Smooth muscle cell of the pulmonary artery (primary cell): ENCODE measurements at places on chromosomes 5 and 9. TPM values are rescaled to one million over a fixed set of nuclear protein-coding genes. Genes with fewer than 3 reads are reported as not detected.

TMEM161B gene
- 11.5 and 11.9 TPM in 2 replicates for total RNA-seq

SPINK7 gene
- not detected in 2 replicates for total RNA-seq

BHMT2 gene
- 3.1 and 6.4 TPM in 2 replicates for total RNA-seq

CTXN3 gene
- not detected in 2 replicates for total RNA-seq

LRRC8A gene
- 57.5 and 76.5 TPM in 2 replicates for total RNA-seq

TMEM252 gene
- not detected in 2 replicates for total RNA-seq

SPINK6 gene
- total RNA-seq, result not detected in 2 replicates

CYLC2 gene
- not detected in 2 replicates for total RNA-seq
